ENCODE measurements at places on chromosomes 1 and 21. TPM values are rescaled to one million over a fixed set of nuclear protein-coding genes. Genes with fewer than 3 reads are reported as not detected.
A peak's percentile ranks its signal among the peaks of the same experiment; 100 is the strongest.

The TMEM39B gene
- polyA plus RNA-seq, result 2.3 TPM

The XCL1 gene
- not detected for polyA plus RNA-seq

The NBPF12 gene
- polyA plus RNA-seq, result 1.8 TPM

The CELA2B gene
- polyA plus RNA-seq, result not detected

The CNKSR1 gene
- polyA plus RNA-seq, result 2.9 TPM

The LEPROT gene
- 15.7 TPM for polyA plus RNA-seq

The LRIF1 gene
- polyA plus RNA-seq, result 21.1 TPM

The KIF14 gene
- 0.44 TPM for polyA plus RNA-seq

The TINAGL1 gene
- not detected for polyA plus RNA-seq

GRCh38 chr1:209927466-209927865 lies 10.6 kb upstream of the SYT14 start:
- no peak for DNase-seq

DNA sequence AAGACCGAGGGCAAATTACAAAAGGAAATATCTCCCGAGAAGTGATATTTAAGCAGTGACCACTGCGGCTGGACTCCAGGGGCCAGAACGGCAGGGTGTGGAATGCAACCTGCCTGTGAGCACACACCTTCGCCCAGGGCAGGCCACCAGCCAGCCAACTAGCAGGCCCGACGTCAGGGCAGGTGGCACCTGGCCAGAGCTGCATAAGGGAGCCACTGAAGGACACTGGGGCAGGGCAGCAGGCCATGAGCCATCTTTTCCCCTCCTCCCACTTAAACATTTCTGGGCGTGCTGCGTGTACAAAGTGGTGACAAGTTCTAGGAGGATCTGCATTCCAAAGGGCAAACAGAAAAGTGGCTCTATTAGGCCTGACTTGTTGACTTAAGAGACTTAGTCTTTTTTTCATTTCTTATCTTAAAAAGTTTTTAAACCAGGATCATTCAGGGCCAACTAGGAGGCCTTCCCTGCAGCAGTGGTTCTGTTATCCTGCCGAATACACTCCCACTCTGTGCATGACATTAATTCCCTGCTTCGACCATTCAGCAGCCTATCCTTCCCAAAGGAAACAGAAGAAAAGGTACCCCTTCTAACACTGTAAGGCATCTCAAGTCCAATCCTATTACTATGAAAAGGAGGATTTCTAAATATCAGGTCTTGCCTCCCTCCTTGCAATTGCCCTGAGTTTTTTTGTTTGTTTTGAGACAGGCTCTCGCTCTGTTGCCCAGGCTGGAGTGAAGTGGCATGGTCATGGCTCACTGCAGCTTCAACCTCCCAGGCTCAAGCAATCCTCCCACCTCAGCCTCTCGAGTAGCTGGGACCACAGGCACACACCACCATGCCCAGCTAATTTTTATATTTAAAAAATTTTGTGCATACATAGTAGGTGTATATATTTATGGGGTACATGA lies 96.3 kb downstream of the BCAR3 start:
- DNase-seq, result no peak

DNA sequence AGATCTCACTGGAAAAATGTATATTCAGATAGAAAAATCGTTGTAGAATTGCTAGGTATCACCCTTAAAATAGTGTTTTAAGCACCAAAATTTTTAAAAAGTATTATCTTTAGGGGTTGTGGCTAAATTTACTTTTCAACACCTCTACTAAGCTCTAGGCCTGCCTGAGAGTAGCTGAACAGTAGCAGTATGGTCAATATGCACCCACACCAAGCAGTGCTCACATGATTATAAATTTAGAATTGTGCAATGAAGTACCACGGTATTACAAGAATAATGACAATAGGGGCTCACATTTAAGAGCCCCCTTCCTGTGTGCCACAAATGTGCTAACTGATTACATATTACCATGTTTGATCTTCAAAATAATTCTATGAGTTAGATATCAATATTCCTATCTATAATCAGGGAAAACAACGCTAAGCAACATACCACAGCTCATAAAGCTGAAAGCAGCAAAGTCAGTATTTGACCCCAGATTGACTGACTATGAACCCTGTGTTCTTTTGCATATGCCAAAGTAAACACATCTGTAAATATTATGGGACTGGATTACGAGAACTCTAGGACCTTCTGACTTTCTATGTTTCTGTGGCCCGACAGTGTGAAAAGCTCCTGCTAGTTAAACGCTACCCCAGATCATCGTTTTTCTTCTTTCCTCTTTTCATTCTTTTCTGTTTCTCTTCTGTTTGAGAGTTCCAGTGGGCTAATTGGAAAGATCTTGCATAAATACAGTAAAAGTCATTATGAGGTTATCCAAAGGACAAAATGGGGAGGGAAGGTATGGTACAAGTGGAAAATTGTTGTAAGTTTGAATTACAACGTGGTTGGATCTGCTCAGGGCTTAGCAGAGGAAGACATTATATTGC lies 201.1 kb upstream of the C1orf87 start:
- DNase-seq, result no peak

- DNase-seq, result peak; percentile 57
Measured at GRCh38 chr1:151457911-151458801, 1.1 kb downstream of the POGZ start.

- no peak for DNase-seq
Measured at GRCh38 chr1:84780000-84780716, 89.9 kb upstream of the SSX2IP start.

DNA sequence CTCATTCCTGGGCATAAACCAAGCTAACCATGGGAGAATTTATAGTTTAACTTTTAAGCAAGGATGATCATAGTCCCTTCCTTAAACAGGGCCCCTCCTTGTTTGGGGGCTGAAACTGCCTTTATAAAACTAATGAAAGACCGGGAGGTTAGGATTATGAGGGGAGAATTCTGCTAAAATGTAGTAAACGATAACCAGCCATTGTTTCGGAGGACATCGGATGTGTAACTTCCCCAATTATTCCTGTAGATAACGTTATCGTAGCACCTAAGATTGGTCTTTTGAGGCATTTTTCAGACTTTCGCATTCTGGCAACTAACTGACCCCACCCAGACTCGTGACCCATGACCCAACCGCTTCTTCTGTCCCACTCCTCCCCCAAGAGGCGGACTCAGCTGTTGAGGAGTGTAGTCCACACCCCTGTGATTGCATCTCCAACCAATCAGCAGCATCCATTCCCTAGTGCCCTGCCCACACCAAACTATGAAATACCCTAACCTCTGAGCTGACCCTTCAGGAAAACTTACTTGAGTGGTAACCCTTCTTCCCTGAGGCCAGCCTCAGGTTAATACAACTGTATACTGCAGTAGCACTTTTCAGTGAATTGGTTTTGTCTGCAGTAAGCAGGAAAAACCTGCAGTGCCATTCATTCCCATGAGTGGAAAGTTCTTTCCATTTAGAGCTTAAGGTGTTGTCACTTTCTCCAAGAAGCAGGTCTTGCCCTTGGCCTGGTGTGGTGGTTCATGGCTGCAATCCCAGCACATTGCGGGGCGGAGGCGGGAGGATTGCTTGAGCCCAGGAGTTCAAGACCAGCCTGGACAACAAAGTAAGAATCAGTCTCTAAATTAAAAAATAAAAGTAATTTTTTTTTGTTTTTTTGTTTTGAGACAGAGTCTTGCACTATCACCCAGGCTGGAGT lies 823 bp upstream of the SYF2 start:
- peak; percentile 43 for DNase-seq

GRCh38 chr1:39928809-39929587 lies 25.9 kb upstream of the MFSD2A start:
- DNase-seq, result no peak

DNA sequence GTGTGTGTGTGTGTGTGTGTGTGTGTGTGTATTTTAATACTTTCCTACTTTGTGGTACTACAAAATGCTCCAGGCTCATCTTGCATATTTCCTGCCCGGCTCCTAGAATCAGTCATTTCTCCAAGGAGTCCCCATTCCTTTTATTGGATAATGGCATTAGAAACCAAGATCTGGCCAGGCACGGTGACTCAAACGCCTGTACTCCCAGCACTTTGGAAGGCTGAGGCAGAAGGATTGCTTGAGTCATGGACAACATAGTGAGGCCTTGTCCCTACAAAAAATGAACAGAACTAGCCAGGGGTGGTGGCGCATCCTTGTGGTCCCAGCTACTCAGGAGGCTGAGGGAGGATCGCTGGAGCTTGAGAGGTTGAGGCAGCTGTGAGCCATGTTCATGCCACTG lies 20.3 kb downstream of the EPB41 start:
- DNase-seq, result no peak

- peak; percentile 27 for DNase-seq
Measured at GRCh38 chr21:33578959-33579542, 9.4 kb downstream of the DONSON start.

DNA sequence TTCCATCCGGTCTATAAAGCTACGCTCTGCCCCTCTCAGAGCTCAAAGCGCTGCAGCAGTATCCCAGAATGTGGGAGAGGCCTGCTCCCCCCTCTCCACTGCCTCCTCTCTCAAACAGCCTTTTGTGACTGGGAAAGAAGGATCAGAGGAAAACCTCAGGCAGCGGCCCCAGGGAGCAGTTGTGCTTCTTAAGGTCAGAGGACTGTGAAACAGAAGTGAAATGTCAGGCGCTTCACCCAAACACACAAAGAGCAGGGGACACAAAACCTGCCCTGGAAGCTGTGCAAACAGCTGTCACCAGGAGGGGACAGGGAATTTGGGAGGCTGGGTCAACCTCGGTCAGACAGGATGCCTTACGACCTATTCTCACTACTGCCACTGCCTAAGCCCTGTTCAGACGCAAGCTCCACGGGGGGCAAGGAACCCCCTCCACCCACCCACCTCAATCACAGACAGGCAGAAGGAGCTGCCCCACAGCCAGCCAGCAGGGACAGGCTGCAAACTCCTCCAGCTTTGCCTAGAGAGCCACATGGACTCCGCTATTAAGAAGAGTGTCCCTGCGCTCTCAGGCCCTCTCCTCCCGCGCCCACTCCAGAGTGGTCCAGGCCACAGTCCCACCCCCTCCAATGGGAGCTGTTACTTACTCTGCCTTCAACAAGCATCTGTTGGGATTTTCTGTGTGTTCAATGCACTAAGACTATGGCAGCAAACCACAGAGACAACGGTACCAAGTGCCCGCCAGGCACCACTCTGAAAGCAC lies 14.6 kb downstream of the SSBP3 start:
- DNase-seq, result no peak

DNA sequence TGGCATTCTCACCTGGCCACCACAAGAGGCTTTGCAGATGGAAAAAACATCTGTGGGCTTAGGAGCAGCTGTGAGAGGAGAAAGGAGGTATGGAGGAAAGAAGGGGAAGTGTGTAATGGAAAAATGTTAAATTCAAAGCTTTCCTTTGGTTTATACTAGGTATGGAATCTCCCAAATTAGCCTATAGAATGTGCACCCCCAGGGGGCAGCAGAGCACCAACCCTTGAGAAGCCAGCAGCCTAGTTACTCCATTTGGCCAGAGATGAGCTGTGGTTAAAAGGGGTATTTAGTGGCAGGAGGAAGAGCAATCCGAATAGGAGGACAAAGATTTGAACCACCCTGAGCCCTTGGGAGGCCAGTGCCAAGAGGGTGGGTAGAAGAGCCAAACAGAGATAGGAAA lies 97.5 kb upstream of the CTTNBP2NL start:
- DNase-seq, result no peak

- no peak for DNase-seq
Measured at GRCh38 chr1:18480315-18481189, at the start of gene KLHDC7A. Gene KLHDC7A, plus strand, starts transcription at chr1:18480930. Its CDS starts 52 bp downstream, at chr1:18480982.

GRCh38 chr1:116916533-116917445 lies 7.1 kb downstream of the PTGFRN start:
- no peak for DNase-seq

GRCh38 chr1:157994704-157995582 lies 1.5 kb downstream of the KIRREL1 start:
- no peak for DNase-seq
